ENCODE measurements at places on chromosomes 2 and 18.

DNA sequence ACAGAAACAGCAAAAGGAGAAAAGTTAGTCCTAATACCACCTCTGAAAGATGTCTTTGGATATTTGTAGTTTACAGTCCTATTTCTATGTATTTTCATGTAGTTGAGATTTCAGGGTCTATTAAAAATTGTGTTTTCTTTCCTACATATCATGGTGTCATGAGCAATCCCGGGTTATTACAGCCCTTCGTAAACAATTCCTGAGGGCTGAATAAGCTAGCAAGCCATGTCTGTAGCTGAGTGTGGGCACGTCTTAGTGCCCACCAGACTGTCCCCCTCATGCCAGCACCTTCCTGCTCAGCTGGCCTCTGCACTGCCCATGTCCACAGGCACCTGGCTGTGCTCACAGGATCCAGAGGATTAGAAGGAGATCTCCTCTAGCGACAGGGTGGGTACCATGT, 60.6 kb downstream of the CTIF start:
- DNase-seq: no peak

DNA sequence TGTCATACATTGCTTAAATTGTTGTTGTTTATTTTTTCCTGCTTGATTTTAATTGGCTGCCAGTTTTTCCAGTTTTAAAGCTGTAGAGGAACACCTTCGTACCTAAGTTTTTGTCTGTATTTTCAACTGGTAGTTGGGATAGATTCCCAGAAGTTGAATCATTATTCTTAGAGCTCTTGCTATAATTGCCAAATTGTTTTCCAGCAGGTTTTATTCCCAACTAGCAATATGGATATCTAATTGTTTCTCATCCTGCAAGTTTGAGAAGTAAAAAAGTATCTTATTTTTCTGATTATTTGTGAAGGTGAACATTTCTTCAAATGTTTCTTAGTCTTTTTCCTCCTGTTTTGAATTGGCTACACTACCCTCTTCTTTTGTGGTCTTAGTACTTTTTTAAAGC, 6.7 kb downstream of the SMARCAL1 start:
- no peak for DNase-seq

- DNase-seq: no peak
Observed at GRCh38 chr2:181363164-181363563, 94.0 kb upstream of the ITGA4 start.

GRCh38 chr18:54147439-54147838, 77.0 kb downstream of the MBD2 start:
- DNase-seq: no peak

DNA sequence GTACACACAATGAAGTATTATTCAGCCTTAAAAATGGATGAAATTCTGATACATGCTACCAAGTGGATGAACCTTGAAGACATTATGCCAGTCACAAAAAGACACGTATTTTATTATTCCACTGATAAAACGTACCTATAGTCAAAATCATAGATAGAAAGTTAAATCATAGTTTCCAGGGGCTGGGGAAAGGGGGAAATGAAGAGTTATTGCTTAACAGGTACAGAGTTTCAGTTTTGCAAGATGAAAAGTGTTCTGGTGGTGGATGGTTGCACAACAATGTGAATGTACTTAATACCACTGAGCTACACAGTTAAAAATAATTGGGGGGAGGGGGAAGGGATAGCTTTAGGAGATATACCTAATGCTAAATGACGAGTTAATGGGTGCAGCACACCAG, 279.0 kb upstream of the STON1 start:
- no peak for DNase-seq

Data from AG09309 (cell line).